ENCODE measurements at places on chromosomes 2 and 18. TPM values are rescaled to one million over a fixed set of nuclear protein-coding genes. Genes with fewer than 3 reads are reported as not detected.

GRCh38 chr18:57480733-57481132 lies 45.6 kb downstream of the ONECUT2 start:
- no peak for DNase-seq

The PNPT1 gene
- 24.6 TPM for total RNA-seq

- DNase-seq: no peak
These were observed 21.6 kb downstream of the DSG4 start for GRCh38 chr18:31398191-31398590.

GRCh38 chr2:14354231-14354630 lies 278.3 kb upstream of the LRATD1 start:
- no peak for DNase-seq

DNA sequence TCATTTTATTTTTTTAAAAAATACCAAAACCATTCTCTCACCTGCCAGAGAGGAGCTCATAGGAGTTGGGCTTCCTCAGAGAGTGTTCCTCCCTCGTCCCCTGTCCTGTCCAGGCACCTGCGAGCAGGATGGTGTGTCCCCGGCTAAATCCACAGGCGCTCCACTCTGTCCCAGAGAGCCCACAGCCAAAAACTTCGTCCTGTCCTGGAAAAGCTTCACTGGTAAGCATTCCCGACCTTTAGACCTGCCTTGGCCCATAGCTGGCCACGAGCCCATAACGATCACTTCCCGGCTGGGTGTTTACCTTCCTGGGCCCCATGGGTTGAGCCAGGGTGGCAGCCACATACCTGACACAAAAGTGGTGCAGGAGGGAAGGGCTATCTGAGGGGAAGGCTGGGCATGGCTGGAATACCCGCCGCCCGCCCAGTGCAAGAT lies at the start of gene NGEF:
Gene NGEF (minus strand): TSS at position 230 of the 435 bp plus-strand sequence. CDS start 38,366 bp downstream, outside the sequence.
- no peak for DNase-seq

The UPP2 gene
- total RNA-seq: not detected

- no peak for DNase-seq
These were observed 598 bp downstream of the CCDC93 start for GRCh38 chr2:118013221-118013723.

The PAIP2B gene
- 3.3 TPM for total RNA-seq
